ENCODE measurements at places on chromosomes 5 and 9.
A peak's percentile ranks its signal among the peaks of the same experiment; 100 is the strongest.

GRCh38 chr5:73373814-73374510 lies 74.6 kb downstream of the FOXD1 start:
- no peak for DNase-seq

GRCh38 chr5:110109667-110110066 lies 419.9 kb downstream of the MAN2A1 start:
- no peak for DNase-seq

DNA sequence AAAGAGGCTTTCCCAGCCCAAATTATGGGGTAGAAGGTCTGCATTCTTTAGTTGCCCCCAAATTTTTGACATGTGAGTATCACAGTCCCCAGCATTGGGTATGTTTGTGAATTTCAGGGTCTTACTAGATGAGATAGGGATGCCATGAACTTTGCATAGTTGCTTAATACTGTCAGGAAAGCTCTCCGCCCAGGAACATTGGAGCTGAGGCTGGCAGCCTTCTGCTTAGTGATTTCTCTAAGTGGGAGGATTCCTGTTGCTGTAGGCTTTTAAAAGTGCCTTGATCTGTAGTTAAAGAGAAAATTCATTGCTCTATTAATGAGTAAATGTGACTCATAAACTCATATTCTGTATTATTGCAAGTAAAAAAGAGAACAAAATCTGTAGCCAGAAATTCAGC lies 206.9 kb downstream of the CAVIN4 start:
- no peak for DNase-seq

GRCh38 chr9:100601216-100601615 lies 23.3 kb downstream of the CAVIN4 start:
- no peak for DNase-seq

GRCh38 chr5:168408561-168409305 lies 77.5 kb upstream of the RARS1 start:
- no peak for DNase-seq

GRCh38 chr5:44679214-44679613 lies 129.5 kb upstream of the MRPS30 start:
- DNase-seq, result no peak

- no peak for DNase-seq
Measured at GRCh38 chr5:37799865-37800421, 39.9 kb downstream of the GDNF start.

- no peak for DNase-seq
Measured at GRCh38 chr5:107674655-107675054, 3.9 kb upstream of the EFNA5 start.

- DNase-seq, result no peak
Measured at GRCh38 chr5:91910655-91911054, 527.5 kb upstream of the ARRDC3 start.

DNA sequence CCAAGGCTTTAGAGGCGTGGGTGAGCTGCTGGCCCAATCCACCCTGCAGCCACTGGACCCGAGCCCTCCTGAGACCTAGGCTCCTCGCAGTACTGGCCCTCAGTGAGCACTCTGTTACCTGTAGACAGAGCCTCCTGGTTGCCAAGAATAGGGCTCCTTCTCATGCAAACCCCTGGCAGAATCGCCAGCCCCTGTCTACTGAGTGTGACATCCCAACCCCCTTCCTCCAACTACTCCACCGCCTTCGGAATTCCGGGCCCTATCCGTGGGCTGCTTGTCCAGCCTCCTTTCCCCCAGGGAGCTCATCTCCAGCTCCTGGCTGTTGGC lies 23.8 kb upstream of the COL5A1 start:
- DNase-seq, result no peak

DNA sequence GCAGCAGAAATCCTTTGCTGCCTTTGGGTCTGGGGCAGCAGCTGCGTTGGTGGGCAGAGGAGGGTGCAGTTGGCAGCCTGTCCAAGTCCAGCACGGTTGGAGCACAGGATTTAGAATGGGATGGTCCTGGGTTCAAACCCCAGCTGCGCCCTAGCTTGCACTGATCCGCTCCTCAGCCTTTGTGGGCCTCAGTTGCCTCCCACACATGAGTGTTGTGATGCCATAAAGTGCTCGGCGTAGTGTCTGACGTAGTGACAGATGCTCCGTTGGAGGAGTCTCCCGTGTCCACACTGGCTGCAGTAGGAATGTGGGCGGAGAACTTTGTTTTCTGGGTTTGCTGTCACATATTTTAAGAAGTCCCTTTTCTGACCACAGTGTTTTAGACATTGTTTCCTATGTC lies 36.0 kb downstream of the SLC46A2 start:
- no peak for DNase-seq

GRCh38 chr5:130994496-130995253 lies 170.4 kb downstream of the HINT1 start:
- DNase-seq, result no peak

DNA sequence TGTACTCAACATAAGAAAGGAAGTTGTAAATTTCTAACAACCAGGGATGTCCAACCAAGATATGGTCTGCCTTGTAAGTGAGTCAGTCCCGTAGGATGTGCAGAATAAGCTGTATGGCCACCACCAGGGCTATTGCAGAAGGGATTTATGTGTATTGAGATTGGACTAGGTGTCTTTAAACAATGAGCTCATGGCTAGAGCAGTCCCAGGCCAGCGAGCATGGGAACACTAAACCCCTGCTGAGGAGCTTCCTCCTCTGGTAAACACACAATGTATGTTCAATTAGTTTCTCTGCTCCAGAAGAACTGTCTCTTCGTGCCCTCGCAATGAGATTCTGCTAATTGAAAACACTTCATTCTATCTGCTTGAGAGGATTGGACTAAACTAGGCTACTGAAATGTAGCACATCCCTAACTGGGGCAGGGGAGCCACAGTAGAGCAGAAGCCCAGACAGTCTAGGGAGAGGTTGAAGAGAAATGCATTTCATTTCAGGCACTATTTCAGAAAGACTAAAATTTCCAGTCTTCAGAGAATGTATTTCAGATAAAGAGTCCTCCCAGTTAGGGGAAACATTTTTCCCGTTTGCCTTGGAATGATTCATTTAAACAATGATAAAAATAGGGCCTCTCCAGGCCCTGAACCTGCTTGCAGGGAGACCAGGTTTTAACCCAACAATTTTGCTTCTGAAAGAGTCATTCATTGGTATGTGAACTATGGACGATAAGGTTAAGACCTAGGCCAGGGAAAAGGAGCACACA lies 154.7 kb downstream of the FAM114A2 start:
- DNase-seq, result peak; percentile 51

DNA sequence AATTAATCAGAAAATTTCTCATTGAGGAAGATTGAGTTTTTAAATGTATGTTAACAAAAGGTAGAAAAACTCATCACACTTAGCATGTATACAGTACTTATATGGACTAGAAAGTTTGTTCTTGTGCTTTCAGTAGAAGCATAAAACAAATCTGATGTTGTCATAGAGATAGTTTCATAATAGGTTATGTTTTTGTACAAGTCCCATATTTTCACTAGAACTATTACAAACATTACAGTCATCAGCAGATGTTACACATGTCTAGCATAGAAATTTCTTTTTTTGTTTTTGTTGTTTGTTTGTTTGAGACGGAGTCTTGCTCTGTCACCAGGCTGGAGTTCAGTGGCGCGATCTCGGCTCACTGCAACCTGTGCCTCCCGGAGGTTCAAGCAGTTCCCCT lies 131.4 kb downstream of the COMMD10 start:
- no peak for DNase-seq

DNA sequence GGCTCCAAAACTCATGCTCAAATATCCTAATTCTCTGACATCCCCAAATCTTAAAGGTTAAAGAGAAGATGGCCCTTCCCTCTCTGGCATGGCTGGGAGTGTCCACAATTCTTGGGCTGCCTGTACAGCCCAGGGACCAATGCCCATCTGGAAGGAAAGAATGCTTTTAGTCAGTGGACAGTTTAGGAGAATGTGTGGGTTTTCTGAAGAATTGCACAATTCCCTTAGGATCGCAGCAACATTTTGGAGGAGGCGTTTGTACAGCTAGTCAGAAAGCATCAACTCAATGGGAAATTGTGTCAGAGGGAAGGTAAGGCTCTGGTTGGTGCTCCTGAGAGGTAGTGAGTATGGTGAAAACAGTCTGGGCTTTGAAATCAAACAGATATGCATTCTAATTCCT lies 15.0 kb downstream of the FAM193B start:
- DNase-seq, result peak; percentile 79

DNA sequence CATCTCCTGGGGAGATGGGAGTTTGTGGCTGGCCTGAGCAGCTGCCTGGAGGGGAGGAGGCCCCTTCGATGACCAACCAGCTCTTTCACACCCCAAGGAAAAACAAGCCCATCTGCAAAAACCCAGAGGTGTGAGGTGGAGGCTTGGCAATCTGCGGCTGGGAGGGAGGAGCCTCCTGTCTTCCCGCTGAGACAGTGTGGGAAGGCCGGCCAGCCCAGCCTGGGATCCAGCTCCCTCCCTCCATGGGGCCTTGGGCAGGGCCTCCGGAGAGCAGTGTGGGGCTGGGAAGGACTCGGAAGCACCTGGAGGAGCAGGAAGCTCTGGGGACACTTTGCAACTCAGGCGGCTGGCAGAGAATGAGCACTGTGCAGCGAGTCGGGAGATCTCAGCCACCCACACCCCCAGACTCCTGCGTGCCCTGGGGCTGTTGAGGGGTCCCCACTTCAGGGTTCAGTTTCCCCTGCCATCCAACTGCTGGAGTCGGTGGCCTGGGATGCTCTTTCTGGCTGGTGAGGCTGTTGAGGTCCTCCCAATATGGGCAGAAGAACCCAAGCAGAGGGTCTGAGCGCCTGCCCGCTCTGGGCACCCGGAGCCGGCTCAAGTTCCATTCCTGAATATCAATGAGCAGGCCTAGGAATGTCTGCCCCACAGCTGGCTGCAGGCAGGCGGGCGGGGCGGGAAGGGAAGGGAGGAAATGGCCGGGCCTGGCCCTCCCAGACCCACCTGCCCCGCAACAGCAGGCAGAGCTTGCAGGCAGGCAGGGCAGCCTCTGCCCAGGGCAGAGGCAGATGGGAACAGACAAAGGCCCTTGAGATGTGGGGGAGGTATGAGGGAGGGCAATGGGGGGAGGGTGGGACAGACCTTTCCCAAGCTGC lies 101.1 kb downstream of the FGF18 start:
- no peak for DNase-seq

DNA sequence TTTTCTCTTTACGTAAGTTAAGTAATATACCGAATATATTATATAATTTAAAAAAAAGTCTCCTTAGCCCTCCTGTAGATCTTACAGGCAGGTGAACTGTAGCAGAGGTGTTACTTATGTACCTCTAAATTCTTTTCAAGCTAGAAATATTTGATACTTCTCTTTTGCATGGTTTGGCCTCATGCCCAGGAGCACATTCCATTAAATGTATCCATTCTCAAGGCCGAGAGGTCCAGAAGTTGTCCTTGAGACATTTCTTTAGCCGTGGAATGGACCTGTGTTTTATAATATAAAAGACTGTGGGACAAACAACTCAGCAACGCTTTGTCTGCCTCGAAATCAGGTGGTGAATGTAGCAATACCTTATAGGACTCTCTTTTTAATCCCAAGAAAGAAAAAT lies 184.5 kb downstream of the TRIO start:
- no peak for DNase-seq

GRCh38 chr5:109826-110225 lies 17.9 kb downstream of the PLEKHG4B start:
- no peak for DNase-seq

- DNase-seq, result no peak
Measured at GRCh38 chr9:123952641-123953495, 22.9 kb upstream of the DENND1A start.

DNA sequence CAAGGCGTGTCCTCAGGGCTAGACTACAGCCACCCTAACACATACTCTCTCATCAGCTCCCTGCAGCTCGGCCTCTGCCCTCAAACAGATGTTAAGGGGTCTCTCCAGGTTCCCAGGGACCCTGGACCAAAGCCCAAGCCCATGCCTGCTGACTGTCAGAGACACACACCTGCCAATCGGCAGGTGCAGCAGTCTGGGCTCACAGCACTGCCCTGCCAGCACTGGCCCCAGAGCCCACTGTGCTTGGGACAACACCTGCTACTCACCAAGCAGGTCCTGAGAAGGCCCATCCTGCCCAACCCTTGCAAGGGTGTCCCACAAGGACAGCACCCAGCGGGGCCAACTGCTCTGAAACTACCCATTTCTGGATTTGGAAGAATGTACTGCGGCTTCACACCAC lies 20.2 kb upstream of the ZDHHC11 start:
- DNase-seq, result no peak

DNA sequence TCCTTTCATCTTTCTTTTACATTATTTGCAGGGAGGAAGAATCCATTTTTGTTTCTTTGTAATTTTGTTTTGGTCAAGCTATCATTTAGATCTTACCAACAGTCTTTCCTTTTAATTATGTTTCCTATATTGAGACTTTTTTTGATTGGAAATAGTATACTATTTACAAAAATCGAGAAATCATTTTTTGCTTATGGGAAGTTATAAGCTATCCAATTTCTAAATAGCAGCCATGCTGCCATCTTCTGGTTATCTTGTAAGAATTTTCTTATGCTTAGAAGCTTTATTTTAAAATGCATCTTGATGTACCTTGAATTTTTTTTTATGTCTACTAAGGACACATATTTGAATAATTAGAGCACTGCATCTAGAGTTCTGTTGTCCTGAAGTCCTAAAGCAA lies 821.2 kb downstream of the PTPRD start:
- DNase-seq, result no peak

GRCh38 chr5:128681764-128682592 lies 143.9 kb upstream of the FBN2 start:
- DNase-seq, result no peak

Data from AG09309 (cell line).